CD4-positive, alpha-beta T cell treated with Interleukin-10 for 1 hour (primary cell): ENCODE measurements at places on chromosomes 1 and 21.

DNA sequence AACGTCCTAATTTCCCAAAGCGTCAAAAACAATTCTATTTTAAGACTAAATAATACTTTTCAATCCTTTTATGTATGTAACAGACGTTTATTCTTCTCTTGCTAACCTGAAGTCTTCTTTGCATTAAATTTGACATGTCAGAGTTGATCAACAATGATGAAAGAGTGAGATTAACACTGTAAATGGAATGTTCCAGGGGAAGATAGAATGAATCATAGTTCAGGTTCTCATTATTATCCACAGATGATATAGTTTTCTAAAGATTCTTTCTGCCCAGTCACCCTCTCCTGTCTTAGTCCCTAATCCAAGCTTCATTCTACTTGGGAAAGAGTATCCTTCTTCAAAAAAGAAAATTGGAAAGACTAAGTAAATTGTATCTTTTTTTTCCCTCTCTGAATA, 38.9 kb downstream of the SDCCAG8 start:
- no peak for DNase-seq

GRCh38 chr1:234887016-234887900, 241.4 kb downstream of the TOMM20 start:
- DNase-seq, result no peak

DNA sequence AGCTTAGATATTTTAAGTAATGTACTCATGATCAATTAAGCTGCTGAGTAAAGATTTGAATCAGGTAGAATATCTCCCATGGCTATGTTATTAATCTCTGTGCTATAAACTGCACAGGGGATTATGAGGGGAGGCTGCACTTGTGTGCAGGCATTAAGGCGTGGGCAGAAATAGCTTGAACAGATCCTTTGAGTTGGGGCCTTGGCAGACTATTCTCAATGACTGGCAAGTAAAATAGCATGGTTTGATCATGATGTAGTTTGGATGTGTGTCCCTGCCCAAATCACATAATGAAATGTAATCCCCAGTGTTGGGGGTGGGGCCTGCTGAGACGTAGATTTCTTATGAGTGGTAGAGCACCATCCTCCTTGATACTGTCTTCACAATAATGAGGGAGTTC, 220.3 kb downstream of the PLPP3 start:
- DNase-seq, result no peak

GRCh38 chr1:2554621-2555387, 1.4 kb upstream of the TNFRSF14 start:
- peak; percentile 62 for DNase-seq

DNA sequence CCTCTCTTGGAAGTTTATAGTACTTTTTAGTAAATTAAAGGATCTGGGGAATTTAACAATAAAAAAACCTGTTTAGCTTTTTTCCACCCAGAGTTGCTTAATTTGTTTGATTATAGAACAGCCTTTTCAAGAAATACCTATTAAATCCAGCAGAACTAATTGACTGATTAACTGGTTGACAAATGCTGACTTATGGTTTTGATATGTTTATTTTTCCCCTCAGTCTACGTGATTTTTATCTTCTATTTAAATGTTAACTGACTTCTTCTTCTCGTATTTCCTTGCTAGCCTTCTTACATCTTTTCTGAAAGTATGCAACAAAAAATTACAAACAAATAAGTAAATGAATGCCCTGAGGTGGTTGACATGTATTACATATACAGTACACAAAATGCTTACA, 302.9 kb upstream of the SPAG17 start:
- no peak for DNase-seq

DNA sequence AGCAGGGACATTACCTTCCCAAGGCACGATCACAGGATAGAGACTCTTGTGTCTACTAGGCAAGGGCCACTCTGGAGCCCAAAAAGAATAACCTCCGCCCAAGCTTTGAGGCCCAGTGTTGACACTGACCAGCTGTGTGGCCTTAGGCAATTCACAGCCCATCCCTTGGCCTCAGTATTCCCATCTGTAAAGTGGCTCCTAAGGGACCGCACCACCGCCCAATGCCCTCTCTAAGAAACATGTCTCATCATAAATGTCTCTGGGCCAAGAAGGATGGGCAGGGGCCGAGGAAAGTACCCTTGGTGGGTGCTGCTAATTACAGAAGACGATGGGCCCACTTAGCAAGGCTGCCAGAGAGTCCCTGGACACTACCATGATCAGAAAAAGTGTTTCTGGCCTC, 628 bp downstream of the ARHGEF19 start:
- DNase-seq, result no peak

- no peak for DNase-seq
These were observed 7.6 kb downstream of the GNB1 start for GRCh38 chr1:1883092-1883873.

GRCh38 chr1:67130673-67131072, 4.1 kb downstream of the C1orf141 start:
- DNase-seq, result no peak

- DNase-seq, result peak; percentile 37
These were observed 19.9 kb downstream of the HIPK1 start for GRCh38 chr1:113949007-113949406.

GRCh38 chr1:180908074-180908765, 4.5 kb upstream of the KIAA1614 start:
- no peak for DNase-seq

GRCh38 chr1:195332102-195332501, 1276.1 kb downstream of the KCNT2 start:
- no peak for DNase-seq

DNA sequence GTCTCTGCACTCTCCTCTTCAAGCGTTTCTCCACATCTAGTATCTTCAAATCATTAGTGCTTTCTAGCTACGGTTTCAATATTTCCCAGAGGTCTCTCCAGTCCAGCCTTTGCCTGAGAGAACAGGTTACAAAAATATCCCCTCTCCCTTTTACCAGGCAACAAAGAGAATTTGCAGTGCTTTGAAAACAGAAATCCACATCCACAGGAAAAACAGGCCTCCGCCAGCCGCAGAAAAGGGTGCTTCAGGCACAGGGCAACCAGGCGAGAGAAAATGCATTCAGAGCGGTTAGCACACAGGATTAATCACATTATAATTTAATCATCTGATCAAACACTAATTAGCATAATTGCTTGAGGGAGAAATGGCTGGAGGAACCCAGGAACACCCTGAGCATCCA, 13.8 kb downstream of the DSCAM start:
- no peak for DNase-seq

DNA sequence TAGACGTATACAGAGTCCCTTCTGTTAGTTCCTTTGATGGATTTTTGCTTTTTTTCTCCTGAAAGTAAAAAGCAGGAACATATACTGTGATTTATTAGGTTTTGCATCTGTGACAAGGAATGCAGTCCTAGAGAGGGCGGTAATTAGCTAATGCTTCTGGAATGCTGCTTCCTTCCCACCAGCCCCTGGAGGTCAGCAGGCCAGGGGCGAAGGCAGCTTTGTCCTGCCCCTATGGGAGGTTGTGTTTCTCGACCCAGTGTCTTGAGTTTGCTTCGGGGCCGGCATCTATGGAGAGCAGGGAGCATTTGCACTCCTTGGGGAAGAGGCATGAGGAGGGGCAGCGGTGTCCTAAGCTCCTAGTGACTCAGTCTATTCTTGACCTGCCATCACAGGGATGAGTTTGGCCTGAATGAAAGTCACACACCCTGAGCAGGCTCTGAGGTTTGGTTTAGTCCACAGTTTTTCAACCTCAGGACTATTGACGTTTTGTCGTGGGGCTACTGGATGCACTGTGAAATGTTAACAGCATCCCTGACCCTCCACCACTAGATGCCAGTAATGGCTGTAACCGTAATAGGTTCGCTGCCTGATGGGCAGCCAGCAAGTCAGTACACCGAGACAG, 85.0 kb upstream of the KCNJ15 start:
- no peak for DNase-seq
